ENCODE measurements at places on chromosomes 13 and 19.

DNA sequence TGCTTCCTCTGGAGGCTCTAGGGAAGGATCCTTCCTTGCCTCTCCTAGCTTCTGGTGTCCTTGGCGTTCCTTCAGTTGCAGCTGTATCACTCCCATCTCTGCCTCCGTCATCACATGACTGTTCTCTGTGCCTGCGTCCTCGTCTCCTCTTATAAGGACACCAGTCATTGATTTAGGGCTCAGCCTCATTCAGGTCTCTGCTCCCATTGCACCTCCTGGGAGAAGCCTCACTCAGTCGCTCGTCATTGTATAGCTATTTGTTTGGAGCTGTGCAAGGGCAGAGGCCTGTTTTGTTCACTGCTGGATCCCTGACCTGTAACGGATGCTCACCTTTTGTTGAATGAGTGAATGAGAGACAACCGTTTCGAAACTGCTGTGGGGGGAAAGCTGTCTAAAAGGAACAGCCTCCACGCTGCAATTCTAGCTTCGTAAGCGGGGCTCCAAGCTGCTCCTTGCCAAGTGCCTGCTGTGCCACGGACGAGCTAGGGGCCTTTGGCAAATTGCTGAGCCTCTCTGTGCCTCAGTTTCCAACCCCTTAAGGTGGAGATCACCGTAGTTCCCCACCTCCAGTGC, 17.2 kb downstream of the BRSK1 start:
- DNase-seq = no peak

- peak; percentile 23 for DNase-seq
Observed at GRCh38 chr19:46351241-46352041, 4.6 kb downstream of the PPP5C start.

DNA sequence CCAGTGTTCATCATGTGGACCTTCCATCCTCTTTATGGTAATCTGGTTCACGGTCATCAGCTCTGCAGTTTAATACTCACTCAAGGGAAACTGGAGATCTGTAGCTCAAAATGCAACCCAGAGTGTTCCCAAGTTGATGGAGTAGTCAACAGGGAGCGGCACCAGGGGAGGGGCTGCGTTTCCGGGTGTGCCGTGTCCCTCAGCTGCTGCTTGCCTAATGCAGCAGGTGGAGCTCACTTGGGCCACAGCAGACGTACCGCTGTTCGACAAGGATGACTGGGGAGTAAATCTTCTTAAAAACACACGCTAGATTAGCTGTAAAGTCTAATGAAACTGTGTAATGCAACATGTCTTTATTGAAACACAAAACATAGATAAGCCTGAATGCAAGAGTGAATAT, 81.1 kb downstream of the TNFSF13B start:
- DNase-seq = no peak

- no peak for DNase-seq
Observed at GRCh38 chr13:28319528-28319927, 175.4 kb downstream of the FLT1 start.

GRCh38 chr19:4732680-4733114, 9.1 kb upstream of the DPP9 start:
- peak; percentile 37 for DNase-seq

GRCh38 chr19:31346184-31347059, 2.8 kb downstream of the TSHZ3 start:
- DNase-seq = no peak

GRCh38 chr19:41405776-41406175, 8.2 kb downstream of the BCKDHA start:
- no peak for DNase-seq

- no peak for DNase-seq
Observed at GRCh38 chr19:46431824-46432223, 3.1 kb upstream of the PNMA8C start.

DNA sequence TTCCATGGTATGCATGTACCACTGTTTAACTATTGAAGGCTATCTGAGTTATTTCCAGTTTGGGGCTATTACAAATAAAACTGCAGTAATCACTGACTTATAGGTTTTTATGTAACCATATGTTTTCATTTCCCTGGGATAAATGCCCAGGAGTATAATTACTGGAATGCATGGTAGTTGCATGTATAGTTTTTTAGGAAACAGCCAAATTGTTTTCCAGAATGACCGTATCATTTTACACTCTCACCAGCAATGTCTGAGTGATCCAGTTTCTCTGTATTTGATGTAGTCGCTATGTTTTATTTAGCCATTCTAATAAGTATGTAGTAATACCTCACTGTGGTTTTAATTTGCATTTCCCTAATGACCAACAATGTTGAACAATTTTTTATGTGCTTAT, 42.0 kb downstream of the CYSLTR2 start:
- DNase-seq = no peak

Measured in activated T-cell treated with anti-CD3 and anti-CD28 coated beads for 24 hours (primary cell).